NCI-H2029 treated with DMSO at 0.1 percent for 48 hours (cell line): ENCODE measurements at places on chromosomes 3 and 15.
A peak's percentile ranks its signal among the peaks of the same experiment; 100 is the strongest.

DNA sequence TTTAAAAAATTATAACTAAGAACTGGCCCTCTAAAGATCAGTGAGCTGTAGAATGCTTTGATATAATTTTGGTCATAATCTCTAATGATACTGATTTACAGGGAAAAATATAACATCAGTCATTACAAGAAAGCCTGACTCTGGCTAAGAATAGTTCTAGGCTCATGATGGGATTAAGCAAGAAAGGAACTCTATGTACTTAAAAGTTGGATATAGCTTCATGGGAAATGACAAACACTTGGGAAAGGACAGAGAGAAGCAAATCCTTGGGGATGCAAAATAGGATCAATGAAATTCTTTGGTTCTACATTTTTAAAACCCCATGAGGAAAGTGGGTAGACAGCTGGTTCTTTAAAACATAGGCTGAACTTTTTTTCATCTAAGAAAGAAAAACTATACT is 472.7 kb upstream of the NR2F2 start:
- no peak for DNase-seq

DNA sequence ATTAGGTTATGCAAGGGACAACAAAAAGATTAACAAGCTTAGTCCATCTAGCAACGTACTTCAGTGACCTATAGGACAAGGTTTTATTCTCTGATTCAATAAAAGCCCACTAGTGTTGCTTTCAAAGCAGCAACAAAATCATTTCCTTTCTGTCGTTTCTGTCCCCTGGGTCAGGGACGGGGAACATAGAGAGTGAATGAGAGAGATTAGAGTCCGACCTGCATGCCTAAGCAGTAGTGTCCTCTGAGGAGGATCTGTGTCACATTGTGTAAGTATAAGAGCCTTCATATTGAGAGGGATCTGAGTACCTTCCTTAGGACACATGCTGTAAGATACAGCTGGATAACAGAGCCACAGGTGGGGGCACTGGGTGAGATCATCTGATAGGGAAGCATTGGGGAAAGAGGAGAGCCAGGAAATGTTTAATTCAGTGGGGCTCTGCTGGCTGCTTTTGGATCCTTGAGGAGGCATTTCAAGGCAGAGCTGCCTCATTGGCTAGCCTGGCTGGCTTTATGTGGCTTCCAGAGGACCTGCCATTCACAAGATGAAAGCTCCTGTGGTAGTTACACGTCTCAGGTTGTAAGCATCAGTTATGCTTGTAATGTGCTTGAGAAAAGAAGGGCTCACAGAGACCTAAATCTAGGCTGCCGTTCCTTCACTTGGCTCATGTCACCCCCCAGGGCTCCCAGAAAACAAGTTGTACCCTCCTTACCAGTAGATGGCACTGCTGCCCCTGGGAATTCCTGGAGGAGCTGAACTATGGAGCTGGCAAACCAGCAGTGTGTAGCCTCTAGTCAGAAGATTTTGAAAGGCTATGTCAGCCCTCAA is 2.7 kb downstream of the TMEM108 start:
- DNase-seq, result peak; percentile 69

GRCh38 chr3:46731795-46732194 is 14.1 kb upstream of the PRSS50 start:
- DNase-seq, result no peak

- DNase-seq, result no peak
Measured at GRCh38 chr15:44325568-44325967, 37.0 kb downstream of the GOLM2 start.

DNA sequence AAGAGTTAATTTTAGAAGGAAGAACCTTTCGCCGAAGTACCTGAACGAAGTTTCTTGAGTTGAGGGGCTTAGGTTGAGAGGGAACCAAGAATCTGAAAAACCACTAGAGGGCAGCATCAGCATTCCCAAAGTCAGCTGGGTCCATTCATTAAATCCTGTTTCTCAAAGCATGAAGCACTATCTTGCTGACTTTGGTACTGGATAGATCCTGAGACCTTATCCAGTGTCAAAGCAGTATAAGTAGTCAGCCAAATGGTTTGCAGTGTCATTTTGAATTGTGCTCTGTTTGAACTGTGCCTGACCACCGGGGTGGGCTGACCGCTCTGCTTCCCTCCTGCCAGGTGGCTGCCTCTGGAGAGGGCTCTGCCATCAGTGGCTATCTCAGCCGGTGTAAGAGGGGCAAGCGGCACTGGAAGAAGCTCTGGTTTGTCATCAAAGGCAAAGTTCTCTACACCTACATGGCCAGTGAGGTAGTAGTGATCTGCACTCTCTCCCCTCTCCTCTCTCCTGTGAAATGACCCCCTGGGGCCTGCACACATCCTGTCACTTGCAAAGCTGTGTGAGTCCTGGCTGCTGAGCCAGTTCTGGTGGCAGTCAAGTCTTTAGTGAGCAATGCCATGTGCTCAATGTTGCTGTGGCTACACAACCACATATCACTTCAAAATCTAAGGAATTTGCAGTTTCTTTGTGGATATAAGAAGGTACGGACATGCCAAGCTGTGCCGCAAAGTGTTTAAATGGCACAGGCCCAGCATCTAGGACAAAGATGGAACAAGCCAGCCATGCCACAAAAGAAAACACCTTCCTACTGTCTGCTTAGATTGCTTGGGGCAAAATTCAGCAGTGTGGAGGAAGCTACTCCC is 21.4 kb upstream of the NR2C2 start:
- peak; percentile 72 for DNase-seq

DNA sequence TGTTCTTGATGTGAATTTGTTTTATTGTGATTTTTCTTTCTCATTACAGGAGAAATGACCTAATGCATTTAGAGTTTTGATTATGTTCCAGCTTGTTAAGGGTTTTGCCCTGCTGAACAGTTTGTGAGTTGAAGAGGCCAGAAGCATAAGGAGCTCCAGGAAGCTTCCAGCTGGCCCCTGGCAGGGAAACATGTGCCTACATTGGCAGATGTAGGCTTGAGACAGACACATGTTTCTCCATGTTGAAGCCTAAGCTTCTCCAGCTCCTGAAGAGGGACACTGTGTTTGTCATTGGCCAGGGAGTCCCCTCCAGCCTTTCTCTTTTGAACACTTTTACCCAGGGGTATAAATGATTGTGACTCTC is 88.4 kb downstream of the ASB7 start:
- no peak for DNase-seq

GRCh38 chr3:193772422-193772763 is 179.4 kb downstream of the OPA1 start:
- no peak for DNase-seq

- no peak for DNase-seq
Measured at GRCh38 chr15:80931191-80931590, 58.4 kb downstream of the MESD start.

DNA sequence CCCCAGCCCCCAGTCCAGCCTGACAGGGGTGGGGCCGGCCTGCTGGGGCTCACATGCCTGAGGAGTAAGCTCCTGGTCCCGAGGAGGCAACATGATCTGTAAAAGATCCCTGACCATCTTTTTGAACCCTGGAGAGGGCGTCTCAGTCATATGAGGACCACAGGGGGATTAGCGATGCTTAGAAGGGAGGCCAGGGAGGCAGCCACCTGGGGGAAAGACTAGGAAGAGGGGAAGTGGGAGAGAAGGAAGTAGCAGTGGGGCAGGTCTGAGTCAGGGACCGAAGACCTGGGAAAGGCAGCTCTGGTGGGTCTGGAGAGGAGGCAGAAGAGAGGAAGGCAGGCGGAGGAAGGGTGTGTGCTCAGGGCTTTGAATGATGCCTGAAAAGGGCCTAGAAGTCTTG is 18.9 kb downstream of the PIF1 start:
- no peak for DNase-seq

GRCh38 chr3:25831578-25831977 is 41.7 kb downstream of the OXSM start:
- no peak for DNase-seq

DNA sequence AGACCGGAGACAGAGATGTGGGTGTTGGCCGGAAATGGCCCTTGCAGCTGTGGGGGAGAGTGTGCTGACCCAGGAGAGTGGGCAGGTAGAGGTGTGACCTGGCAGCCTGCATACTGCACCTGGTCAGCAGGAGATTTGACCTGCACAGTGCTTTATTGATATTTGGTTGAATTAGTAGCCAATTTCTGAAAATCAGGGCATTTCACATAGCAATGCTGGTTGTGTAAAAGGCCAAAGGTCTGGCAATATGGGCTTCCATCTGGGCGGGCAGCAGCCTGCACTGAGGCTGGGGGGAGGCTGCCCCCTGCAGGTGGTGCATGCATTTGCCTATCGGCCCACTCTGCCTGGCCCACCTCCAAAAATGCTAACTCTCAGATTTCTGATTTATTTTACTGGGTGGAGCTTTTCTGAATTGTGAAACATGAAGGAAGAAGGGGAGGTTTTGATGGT is 9.4 kb upstream of the MGLL start:
- peak; percentile 35 for DNase-seq

DNA sequence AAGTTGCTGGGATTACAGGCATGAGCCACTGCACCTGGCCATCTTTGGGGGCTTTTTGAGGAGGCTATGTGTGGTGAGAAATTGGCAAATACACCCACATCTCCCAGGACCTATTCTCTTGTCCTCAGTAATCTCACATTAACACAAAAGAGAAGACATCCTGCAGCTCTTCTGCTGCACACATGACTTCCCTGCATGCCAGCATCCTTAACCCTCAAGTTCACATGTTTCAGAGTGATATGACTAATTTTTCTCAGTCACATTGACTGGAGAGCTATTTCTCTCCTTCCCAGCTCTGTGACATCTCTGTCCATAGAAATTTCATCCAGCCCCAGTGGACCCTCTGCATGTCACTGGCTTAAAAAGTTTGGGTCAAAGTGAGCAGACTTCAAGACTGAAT is 1.9 kb upstream of the SKIC8 start:
- no peak for DNase-seq

DNA sequence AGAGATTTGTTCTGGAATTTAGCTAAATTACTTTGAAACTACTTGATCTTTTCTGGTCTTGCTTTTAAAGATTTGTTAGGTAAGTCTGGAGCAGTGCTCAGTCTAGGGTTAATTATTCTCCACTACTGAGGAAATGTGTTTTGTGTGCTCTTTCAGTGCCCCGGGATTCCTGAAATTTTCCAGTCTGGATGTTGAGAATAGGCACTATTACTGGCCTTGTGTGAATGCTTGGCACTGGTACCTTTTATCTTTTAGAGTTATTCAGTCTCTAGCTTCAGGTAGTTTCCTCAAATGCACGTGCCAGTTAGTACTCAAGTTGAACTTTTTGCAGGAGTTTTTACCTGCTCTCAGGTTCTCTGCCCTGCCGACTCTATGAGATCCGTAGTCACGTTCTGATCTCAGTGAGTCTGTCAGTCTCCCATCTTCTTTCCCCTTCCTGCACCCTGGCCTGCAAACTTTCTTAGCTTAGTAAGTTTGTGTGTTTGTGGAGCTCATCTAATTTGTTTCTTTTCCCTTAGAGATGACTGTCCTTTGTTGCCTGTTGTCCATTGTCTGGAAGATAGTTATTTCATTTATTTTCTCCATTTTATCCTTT is 39.5 kb downstream of the TCF12 start:
- DNase-seq, result no peak

- DNase-seq, result no peak
Measured at GRCh38 chr15:51935466-51936104, 36.0 kb downstream of the LEO1 start.

- DNase-seq, result no peak
Measured at GRCh38 chr3:131036986-131037385, 10.3 kb downstream of the NEK11 start.

DNA sequence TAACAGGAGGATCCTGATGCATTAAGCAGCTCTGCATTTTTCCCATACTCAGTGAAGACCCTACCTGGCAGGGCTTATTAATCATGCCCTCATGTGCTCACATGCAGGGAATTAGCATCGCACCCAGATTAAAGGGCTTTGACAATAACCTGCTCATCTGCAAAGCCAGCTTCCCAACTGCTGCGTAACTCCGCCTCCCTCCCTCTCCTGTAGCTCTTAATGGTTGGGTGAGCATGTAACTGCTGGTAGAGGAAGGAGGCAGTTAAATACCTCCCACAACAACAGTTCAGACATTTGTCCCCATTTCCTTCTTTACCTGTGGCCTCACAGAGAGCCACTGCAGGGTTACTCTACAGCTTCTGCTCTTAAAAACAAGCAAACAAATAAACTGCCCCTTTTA is 203.6 kb upstream of the WNT5A start:
- peak; percentile 14 for DNase-seq

DNA sequence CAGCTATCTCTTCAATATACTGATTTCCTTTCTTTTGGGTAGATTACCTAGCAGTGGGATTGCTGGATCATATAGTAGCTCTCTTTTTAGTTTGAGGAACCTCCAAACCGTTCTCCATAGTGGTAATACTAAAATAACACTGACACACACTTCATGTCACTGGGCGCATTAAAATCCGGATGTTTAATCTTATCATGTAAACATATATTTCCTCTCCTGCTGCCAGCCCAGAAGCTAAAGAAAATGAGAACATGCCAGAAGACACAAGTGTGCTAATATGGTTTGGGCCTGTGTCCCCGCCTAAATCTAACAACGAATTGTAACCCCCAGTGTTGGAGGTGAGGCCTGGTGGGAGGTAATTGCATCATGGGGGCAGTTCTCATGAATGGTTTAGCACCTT is 23.6 kb upstream of the KCNMB2 start:
- no peak for DNase-seq

GRCh38 chr15:74045636-74046274 is 36.6 kb downstream of the GOLGA6A start:
- DNase-seq, result no peak

GRCh38 chr3:185430375-185430774 is 67.4 kb downstream of the MAP3K13 start:
- no peak for DNase-seq

- DNase-seq, result peak; percentile 20
Measured at GRCh38 chr3:67678665-67679064, 24.3 kb upstream of the SUCLG2 start.

DNA sequence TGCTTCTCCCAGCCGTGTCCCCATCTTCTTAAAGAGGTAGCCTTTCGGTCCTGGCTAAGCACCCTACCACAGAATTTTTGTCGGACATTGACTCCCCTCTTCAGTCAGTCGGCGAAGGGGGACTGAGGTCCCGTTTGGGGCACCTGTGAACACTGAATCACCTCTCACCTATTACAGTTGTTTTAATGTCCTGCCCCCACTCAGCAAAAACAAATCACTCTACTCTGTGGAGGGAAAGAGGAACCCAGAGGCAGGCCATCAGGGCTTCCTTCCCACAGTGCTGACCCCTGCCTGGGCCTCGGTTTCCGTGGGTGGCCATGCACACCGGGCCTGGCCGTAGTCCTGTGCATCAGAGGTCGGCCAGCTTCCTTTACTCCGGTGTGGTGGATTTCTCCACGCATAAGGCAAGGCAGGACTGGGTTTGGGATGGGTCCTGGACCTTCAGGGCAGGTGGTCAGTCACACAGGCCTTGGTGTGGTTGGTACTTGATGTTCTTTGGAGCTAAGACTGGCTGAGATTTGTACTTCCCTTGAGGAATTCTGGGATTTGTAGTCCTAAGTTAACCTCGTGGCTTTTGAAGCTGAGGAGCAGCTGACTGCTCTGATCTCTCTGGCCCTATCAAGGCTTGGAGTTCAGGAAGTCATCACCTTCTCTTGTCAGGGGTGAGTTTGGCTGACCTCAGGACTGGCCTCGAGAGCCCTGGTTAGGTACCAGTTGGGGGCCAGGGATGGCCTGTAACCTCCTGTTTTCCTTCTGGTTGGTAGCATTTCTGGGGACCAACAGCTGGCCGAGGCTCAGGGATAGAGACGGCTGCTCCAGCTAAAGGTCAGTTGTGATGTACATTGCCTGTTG is 627 bp upstream of the FAM131A start:
- no peak for DNase-seq

- no peak for DNase-seq
Measured at GRCh38 chr15:52765785-52766184, 24.4 kb downstream of the ONECUT1 start.

GRCh38 chr3:123687286-123687685 is 102.4 kb upstream of the HACD2 start:
- no peak for DNase-seq
